ENCODE measurements at places on chromosomes 11 and 22.

DNA sequence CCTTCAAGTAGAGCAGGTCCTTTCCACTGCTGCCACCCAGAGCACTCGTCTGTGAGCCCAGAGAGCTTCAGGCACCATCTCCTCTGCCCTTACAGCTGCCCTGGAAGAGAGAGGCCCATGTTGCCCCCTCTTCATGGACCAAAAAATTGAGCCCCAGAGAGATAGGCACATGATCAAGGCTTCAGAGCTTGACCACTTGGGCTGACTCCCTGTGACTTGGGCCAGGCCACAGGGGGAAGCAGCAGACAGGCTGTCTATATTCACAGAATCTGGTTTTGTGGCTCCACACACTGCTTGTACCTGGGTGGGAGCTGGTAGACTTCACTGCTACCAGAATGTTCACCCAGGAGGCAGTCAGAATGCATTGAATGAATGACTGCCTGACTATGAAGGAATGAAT is 58.2 kb downstream of the SMIM38 start:
- no peak for DNase-seq

DNA sequence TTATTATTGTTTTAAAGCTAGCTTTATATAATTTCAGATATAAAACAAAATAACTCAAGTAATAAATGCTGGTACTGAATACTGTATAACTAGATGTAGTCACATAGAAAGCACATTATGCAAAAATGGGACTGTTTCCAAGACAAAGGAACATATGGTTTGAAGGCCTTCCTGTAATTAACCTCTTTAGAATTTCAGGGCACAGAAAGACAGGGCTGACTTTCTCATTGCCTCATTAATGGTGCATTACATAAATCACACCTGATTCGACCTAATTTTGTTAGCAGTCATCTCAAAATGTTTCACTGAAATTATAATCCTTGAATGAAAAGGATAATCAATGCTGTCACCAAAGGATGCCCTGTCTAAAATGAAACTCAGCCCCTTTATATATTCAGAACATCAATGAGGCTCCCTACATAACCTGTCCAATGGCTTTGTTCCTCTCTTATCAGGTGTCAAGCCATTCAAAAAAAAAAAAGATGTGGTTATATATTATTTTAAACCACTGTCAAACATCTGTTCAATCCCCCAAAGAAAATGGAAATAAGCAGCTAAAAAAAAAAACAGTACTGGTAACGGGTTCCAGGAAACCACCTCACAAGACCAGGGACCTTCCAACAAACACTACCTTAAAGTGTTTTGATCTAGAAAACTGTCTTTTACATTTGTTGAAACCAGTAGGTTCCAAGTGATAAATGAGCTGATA is 77.4 kb downstream of the FAM168A start:
- no peak for DNase-seq

DNA sequence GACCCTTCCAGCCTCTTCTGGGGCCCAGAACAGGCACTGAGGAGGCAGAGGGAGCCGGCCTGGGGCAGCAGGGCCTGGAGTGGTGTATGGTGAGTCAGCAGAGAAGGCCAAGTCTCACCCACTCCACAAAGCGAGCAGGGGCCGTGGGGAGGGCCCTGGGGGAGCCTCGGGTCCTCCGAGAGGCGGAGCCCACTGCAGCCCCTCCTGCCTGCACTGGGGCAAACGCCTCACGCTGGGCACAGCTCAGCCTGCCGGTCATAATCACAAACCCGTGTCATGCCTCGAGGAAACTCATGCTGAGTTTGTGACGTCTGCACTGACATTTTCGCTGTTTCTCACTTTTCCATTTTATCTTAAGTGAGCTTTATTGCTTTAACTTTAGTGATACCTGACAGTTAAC is 38.4 kb downstream of the TOLLIP start:
- DNase-seq: no peak

GRCh38 chr11:130070846-130071200 is 1.1 kb downstream of the APLP2 start:
- DNase-seq: no peak

DNA sequence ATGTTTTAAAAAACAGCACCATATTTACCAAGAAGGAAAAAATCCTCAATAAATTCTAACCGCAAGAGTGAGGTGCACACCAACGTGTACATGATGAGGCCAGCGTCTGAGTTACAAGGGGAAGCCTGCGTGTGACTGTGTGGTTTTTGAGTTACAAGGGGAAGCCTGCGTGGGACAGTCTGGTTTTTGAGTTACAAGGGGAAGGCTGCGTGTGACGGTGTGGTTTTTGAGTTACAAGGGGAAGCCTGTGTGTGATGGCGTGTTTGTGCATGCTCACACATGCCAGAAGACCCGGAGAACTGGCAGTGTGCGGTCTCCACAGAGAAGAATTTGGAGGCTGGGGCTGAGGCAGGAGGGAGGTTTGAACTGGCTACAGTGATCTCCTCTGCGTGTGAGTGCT is 1376.4 kb downstream of the TBC1D22A start:
- DNase-seq: no peak

- no peak for DNase-seq
Observed at GRCh38 chr11:120284272-120284671, 40.8 kb upstream of the TLCD5 start.

DNA sequence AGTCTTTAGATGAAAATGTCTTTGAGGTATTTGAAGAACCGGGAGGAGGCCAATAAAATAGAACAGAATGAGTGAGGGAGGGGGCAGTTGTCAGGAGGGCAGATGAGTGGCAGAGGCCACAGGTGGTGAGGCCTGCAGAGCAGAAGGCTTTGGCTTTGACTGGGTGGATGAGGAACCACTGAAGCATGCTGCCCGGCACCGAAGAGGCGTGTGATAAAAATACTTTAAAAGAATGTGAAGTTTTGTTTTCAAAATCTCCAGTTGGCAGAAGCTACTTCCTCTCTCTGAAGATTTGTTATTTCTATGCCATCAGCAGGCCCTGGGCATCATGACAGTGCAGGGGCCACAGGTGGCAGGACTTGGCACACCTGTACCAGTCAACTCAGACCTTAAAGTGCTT is 6.3 kb downstream of the MS4A12 start:
- DNase-seq: no peak

- no peak for DNase-seq
Observed at GRCh38 chr11:87892291-87892690, 283.0 kb downstream of the RAB38 start.

DNA sequence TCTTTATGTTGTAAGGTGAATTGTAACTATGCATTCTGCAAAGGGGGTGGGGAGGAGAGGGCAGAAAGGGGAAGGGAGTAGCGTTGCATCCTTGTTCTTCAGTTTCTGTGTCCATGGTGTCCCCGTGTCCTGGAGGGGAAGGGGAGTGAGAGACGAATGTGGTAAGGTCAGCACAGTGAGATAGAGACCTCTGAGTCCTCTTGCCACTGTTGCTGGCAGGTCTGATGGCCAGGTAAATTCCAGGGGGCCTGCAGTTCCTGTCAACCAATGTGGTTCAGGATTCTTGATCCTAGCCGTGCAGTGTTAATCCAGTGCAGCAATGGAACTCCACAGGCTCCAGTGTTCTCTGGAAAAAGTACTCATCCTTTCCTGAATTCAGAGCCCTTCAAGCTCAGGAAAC is 14.6 kb upstream of the ADSL start:
- DNase-seq: no peak

DNA sequence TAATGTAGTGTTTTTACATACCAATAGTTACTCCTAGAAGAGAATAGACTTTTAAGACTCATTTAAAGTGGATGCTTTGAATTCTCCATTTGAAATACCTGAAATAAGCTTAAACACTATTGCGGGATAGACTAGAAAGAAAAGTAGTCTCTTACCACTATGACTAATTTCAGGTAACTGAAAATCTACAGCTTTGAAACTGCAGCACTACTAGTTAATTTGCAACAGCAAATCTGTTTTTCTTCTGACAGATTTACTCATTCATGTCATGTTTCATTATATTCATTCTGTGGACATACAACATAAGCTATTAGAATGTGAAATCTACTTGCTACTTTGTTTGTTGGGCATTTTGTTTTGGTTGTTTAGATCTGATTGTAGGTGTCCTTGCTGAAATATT is 153.6 kb downstream of the MAML2 start:
- DNase-seq: no peak

DNA sequence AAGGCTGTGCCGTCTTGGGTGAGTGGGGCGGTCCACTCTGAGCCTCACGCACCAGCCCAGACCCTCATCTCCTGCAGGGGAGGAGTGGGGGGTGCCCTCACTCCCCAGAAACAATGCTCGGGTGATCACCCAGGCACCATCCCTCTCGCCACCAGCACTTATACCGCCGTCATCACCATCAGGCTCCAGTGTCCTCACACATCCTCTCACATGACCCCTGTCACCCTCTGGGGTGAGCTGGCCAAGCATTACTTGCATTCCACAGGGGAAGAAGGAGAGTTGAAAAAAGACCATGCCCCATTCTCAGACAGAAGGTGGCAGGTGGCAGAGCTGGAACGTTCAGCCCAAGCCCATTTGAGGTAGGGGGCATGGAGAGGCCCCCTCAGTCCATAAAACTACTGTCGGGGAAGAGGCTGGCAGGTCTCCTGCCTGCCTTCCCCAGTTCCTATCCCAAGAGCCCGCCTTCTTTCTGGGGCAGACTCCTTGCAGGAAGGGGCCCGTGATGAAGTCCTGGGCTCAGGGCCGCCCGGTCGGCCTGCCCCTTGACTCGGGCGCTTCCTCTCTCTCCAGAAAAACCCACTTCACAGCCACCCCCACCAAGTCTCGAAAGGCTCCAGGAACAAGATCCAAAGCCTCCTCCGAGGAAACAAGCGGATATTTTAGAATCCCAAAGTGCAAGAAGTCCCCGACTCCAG is 153.3 kb downstream of the DSCAML1 start:
- DNase-seq: no peak

DNA sequence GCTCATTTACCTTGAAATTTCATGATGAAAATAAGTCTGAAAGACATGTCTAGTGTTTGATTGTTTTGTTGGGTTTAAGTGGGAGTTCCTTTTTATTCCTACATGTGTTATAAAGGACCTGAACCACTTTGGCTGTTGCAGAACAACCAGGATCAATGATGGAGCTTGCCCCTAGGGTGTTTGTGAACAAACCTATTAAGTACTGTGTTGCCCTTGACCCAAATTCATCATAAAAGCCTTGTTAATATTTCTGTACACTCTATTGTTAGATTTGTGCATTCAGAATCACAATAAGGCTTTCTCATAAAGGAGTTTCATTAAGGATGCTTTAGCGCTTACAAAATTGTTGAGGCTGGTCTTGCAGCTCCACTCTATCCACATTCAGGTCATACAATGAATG is 452.6 kb downstream of the NELL1 start:
- DNase-seq: no peak

GRCh38 chr22:47161631-47162030 is 399.2 kb downstream of the TBC1D22A start:
- DNase-seq: no peak

GRCh38 chr11:126732981-126733380 is 267.6 kb downstream of the KIRREL3 start:
- DNase-seq: no peak

- DNase-seq: no peak
Observed at GRCh38 chr11:75244052-75244814, 3.7 kb downstream of the TPBGL start.

- DNase-seq: no peak
Observed at GRCh38 chr11:95266751-95267374, 35.9 kb upstream of the SESN3 start.

- no peak for DNase-seq
Observed at GRCh38 chr11:70229737-70230136, 26.6 kb downstream of the FADD start.

GRCh38 chr22:29369460-29369859 is 18.9 kb downstream of the AP1B1 start:
- DNase-seq: no peak

DNA sequence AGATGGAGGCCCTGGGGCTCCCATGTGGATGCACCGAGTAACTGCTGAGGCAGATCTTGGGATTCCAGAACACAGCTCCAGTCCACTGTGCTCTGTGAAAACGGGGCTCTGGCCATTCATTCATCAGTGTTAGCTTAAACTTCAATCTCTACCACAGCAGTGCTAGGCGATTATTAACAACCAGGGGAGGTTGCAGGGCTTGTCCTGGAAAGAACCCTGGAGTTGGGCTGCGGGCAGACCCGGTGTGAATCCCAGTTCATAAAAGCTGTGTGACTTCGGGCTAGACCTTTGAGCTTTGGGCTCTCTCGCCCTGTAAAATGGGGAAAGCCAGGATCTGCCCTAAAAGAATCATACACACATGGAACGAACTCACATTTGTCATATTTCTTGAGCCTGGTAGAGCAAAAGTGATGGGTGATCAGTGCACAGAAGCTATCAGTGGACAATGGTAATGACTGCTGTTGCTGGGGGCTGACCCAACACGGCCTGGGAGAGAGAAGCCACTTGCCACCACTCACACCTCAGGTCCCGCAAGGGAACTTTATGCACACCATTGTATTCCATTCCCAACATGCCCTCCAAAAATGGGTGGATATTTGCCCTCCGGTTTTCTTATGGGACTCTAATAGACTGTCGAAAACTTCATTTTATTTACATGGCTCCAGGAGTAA is 15.6 kb upstream of the CRYBB3 start:
- DNase-seq: no peak

DNA sequence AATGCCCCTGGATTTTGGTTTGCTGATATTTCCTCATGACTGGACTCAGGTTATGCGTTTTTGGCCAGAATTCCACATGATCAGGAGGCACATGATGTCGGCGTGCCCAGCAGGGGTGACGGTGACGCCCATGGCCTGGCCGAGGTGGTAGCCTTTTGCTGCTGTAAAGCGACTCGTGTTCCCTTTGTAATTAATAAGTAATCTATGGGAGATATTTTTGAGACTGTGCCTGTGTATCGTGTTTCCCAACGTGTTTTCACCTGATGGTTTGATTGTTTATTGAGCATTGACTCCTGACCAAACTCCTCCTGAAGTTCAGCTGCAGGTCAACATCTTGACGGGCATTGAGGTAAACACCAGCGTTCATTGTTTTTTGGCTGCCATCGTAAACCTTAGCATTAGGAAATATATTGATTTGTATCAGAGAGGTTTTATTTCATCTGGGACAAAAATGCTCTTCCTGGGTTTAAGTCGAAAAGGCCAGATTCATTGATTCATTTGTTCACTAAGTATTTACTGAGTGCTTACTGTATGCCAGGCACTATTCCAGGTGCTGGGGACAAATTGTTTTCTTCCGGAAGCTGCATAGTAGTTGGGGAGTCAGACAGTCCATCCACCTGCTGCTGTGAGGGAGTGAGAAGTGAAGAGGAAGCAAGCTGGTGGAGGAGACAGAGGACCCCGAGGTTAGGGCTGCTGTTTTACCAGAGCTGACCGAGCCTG is 23.6 kb downstream of the DCPS start:
- DNase-seq: no peak
